NCI-H1105 treated with DMSO at 0.1 percent for 48 hours (cell line): ENCODE measurements at places on chromosomes 3 and 15.
A peak's percentile ranks its signal among the peaks of the same experiment; 100 is the strongest.

GRCh38 chr15:38609097-38609738, 44.6 kb upstream of the RASGRP1 start:
- no peak for DNase-seq

GRCh38 chr3:184176377-184177330, 2.0 kb downstream of the AP2M1 start:
- no peak for DNase-seq

GRCh38 chr15:89177633-89178306, 43.6 kb downstream of the RLBP1 start:
- DNase-seq = peak; percentile 8

DNA sequence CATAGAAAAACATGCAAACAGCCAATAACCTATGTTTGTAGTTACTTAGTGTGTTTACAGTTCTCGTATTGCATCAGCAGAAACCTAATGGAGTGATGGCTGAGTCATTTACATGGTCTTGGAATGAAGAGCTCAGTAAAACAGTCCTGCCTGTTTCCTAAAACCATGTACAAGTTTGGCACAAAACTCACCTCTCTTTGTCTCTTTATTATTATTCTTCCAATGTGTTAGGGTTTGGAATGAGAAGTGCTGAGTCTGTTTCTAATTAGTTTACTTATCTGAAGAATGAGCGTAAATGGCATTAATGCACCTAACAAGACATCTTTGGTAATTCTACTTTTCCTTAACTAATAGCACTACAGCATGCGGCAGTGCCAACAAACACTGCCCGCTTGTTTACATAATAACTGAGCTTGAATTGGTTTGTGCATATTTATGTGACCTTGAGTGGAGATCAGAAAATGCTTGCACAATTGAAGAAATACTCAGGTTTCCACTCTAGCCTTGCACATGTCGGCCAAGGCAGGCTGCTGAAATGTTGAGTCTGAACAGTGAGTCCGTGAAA, 385.4 kb upstream of the SEMA6D start:
- DNase-seq = peak; percentile 82

DNA sequence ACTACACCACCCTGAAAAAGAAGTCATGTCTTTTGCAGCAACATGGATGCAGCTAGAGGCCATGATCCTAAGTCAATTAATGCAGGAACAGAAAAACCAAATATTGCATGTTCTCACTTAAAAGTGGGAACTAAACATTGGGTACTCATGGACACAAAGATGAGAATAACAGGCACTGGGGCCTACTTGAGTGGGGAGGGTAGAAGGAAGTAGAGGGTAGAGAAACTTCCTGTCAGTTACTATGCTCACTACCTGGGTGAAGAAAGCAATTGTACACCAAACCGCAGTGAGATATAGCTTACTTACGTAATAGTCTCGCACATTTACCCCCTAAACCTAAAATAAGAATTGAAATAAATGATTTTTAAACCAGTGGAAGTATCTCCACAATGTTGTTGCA, 480.5 kb upstream of the ARRDC4 start:
- DNase-seq = no peak

DNA sequence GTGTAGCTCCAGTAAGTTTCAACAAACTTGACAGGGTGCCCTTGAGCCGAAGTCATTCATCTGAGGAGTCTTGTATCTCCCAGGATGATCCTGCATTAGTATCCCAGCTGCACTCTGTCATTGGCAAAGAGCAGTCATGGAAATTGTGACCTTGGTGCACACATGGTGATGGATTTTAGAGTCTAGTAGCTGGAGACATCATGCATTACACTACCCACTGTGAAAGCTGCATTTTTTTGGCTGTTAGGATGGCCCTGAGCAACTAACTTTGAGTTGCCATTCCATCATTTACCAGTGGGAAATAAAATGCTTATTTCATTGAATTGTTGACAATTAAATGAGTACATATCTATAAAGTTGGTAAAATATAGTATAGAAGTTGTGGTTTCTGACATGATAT, 552.6 kb upstream of the CBLB start:
- DNase-seq = no peak

GRCh38 chr3:130800829-130801228, 54.2 kb upstream of the PIK3R4 start:
- DNase-seq = no peak

DNA sequence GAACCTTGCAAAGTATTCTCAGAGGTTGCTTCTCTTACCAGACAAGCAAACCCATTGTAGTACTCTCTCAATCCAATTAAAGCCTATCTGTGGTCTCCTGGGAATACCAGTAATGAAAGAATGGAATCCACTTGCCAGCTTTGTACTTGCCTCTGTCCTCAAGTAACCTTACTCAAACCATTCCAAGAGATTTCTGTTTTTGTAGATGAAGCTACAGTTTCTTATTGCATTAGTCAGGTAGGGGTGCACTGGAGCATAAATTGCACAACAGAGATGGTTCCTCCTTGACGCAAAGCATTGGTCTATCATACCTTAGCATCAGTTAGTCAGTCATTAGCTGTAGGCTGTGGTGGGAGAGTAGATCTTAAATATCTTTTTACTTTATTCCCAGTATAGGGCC, 52.9 kb downstream of the BTLA start:
- no peak for DNase-seq

DNA sequence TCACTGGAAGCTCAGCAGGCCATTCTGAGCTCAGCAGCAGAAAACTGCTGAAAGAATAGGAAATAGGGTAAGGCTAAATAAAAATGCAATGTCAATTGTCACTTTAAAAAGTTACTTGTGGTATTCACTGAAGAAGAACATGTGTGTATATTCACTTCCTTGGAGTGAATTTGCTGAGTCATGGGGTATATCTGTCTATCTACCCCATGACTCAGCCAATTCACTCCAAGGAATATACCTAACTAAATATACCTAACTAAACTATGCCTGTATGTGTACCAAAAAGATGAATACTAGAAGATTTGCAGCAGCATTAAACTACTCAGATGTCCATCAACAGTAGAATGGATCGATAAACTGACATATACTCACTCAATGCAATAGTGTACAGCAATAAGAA, 69.5 kb upstream of the KCNAB1 start:
- DNase-seq = no peak

DNA sequence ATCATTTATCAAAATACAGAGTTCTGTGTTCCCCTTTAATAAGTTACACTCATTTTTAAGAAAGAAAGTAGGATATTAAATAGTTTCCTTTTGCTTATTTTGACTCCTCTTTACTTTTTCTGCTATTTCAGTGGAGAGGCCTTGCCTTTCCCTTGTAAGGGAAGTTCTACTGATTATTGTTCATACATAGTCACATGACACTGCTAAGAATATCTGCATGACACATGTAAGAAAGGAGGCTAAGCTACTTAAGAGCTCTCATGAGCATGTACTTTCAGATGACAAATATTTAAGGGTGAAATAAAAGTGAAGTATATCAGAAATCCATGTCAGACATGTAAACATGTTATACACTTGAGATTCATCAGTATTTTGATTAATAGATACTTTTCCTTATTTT, 39.0 kb downstream of the MYRIP start:
- no peak for DNase-seq

GRCh38 chr3:83076041-83076440, 1314.6 kb upstream of the GBE1 start:
- DNase-seq = no peak

- DNase-seq = no peak
Observed at GRCh38 chr3:95218484-95218883, 1155.6 kb downstream of the NSUN3 start.

DNA sequence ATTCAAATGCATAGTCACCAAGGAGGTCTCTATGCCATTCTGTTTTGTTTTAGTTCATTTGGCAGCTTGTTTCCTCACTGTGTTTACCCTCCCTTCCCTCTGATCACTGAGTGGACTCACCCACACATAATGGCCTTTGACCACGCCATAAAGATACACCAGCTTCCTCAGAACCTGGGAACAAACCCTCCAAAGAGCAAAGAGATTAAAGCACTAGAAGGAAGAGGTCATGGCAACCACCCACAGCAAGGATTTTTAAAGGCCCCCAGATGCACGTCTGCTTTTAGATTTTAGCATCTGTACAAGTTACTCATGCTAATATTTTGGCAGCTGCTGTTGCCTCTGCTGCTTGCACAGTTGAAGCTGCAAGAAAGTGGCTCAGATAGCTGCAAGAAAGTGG, 47.9 kb upstream of the CADPS start:
- DNase-seq = no peak

DNA sequence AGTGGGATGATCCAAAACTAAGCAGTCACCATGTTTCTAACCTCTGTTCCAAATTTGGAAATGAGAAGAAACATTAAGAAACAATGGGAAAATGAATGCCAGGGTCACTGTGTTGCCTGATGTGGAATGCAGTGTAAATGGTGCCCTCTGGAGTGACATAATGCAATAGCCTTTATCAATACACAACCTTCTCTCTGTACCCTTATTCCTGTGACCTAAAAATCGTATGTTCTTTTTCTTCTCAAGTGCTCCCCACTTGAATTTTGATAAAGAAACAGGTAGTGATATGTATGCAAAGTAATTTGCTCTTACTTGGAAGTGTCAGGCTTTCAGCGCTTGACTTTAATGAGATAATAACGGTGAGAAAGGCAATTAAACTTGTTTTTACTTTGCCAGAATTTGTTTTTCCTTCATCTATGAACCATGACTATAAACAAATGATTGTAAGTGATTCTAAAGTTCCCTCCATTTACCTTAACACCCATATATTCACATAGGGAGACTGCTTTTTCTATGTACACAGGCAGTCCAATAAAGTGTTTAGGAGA, 145.8 kb upstream of the THRB start:
- peak; percentile 37 for DNase-seq

DNA sequence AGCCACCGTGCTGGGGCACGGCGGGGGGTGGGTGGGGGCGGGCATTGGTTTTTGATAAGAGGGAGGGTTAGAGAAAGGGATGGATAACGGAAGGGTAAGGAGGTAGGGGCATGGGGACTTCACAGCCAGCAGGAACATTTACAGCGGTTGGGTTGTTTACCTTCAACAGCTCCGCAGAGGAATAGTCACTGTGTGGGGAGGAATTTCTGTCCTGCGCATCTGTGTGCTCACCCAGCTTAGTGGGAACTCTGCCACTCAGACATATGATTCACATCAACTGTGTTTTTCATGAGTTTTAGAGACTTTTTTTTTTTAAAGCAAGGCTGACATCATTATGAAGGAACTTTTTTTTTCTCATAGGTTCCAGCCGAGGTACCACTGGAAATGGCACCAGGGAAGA, 19.6 kb downstream of the CHRD start:
- no peak for DNase-seq

GRCh38 chr3:163482695-163483094, 1595.6 kb downstream of the SI start:
- no peak for DNase-seq

DNA sequence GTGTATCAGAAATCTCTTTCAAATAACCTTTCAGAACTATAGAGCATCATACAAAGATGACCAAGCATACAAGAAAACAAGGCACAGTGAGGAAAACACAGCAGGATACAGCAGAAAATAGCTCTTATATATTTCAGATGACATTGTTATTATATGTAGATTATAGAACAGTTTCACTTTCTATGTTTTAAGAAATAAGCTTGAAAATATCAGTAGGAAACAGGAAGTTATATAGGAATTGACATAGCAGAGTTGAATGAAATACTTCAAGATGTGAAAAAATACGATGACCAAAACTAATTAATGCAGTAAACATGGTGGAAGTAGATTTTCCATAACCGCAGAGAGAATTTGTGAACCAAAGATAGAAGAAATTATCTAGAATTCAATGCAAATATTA, 75.2 kb downstream of the LYSMD4 start:
- DNase-seq = no peak

GRCh38 chr3:171293142-171293782, 166.9 kb downstream of the TNIK start:
- no peak for DNase-seq

GRCh38 chr3:52019352-52020080, 23.8 kb upstream of the RPL29 start:
- no peak for DNase-seq

DNA sequence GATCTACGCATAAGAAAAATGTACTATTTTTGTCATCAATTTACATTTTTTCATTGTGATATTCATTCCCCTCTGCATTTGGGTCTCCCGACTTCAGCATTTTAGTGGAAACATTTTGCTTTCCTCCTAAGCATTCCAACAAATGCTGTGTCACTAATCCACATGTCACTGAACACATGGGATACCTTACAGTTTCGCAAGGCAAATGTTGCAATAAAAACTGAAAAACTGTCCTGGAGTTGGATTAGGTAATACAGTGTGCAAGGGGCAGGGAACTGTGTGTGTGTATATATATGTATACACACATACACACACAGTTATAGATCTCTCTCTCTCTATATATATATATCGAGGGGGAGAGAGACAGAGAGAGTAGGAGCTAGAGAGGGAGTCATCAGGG, 632.2 kb downstream of the MAGI1 start:
- DNase-seq = no peak

DNA sequence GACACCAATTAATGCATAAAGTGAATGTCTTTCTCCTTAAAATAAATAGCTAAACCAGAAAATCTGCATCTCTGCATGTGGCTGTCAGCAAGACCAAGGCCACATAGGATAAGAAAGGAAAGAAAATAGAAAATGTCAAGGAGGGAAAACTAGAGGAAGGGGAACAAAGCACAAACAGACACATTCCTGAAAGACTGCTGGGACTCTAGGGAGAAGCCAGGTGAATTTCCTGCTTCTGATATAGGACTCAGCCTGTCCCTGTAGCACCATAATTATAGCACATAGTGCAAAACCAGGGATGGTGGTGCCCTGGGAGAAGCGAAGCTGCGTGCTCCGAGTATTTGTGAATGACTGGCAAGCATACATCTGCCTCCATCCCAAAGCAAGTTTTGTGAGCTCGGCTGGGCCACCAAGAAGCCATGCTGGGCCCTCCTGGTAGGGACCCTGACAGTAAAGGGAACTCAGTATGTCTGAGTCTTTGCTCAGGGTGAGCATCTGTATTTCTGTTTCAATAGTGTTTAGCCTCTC, 14.2 kb downstream of the FSTL1 start:
- DNase-seq = no peak

DNA sequence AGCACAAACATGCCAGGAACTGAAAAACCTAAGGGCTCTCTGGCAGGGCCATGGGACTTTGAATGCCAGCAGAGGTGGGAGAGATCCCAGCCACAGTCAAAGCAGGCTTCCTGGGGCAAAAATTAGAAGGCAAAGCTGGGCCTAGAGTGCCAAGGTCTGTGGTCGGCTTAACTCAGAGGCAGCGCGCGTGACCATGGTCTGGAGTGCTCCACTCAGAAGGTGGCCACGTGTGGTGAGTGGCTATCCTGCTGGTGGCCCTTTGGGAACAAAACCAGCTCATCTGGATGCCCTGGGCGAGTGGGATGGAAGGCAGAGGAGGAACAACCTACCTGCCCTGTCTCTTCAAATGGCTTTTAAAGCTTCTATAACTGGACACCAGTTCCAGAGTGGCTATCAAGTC, 63.1 kb downstream of the OXNAD1 start:
- DNase-seq = no peak

- peak; percentile 91 for DNase-seq
Observed at GRCh38 chr15:46251903-46252302, 617.1 kb downstream of the SQOR start.

- DNase-seq = peak; percentile 80
Observed at GRCh38 chr3:30258426-30259392, 347.7 kb upstream of the TGFBR2 start.
